Activated naive CD4-positive, alpha-beta T cell treated with anti-CD3 and anti-CD28 coated beads, Interleukin-2, amount 50 U/mL, for 72 hours (primary cell): ENCODE measurements at places on chromosomes 4 and X. TPM values are rescaled to one million over a fixed set of nuclear protein-coding genes. Genes with fewer than 3 reads are reported as not detected.

ERCC6L gene
- 12.6 TPM for total RNA-seq

ZNF157 gene
- total RNA-seq: 2.6 TPM

CLTRN gene
- 1.0 TPM for total RNA-seq

S100P gene
- total RNA-seq: not detected

MSX1 gene
- not detected for total RNA-seq

STPG2 gene
- total RNA-seq: 0.19 TPM

GPR173 gene
- 0.11 TPM for total RNA-seq

RXFP1 gene
- not detected for total RNA-seq

MTCP1 gene
- 17.1 TPM for total RNA-seq

AFAP1 gene
- 10.2 TPM for total RNA-seq

AMOT gene
- 1.3 TPM for total RNA-seq

SMR3A gene
- not detected for total RNA-seq

SLC9A7 gene
- total RNA-seq: 15.1 TPM

NCAPG gene
- total RNA-seq: 72.2 TPM

HEPH gene
- 0.18 TPM for total RNA-seq

SULT1B1 gene
- 3.2 TPM for total RNA-seq

HSFX4 gene
- total RNA-seq: not detected

USP17L28 gene
- not detected for total RNA-seq

PDCL2 gene
- not detected for total RNA-seq

ZMAT1 gene
- total RNA-seq: 5.1 TPM

HMGB3 gene
- 34.6 TPM for total RNA-seq

TMSB15C gene
- total RNA-seq: 2.8 TPM

ETDB gene
- not detected for total RNA-seq

CT45A10 gene
- not detected for total RNA-seq

DKK2 gene
- not detected for total RNA-seq

PRRG3 gene
- not detected for total RNA-seq

TRPC5OS gene
- total RNA-seq: not detected
